Hepatocyte (in vitro differentiated cells): ENCODE measurements at places on chromosomes 13 and 19. TPM values are rescaled to one million over a fixed set of nuclear protein-coding genes. Genes with fewer than 3 reads are reported as not detected.
A peak's percentile ranks its signal among the peaks of the same experiment; 100 is the strongest.

Gene TNNI3
- polyA plus RNA-seq, result 1.4 and 1.6 TPM in 2 replicates

Gene CGB2
- not detected in 2 replicates for polyA plus RNA-seq

Gene CD79A
- polyA plus RNA-seq, result 0.27 TPM in 1 of 2 replicates, not detected in the other

Gene DMKN
- 99.5 and 111 TPM in 2 replicates for polyA plus RNA-seq

Gene KIR2DL4
- polyA plus RNA-seq, result not detected in 2 replicates

Gene IZUMO2
- polyA plus RNA-seq, result not detected in 2 replicates

Gene ZNF234
- polyA plus RNA-seq, result 4.1 and 6.7 TPM in 2 replicates

- peak; percentile 58 for DNase-seq
These were observed 31.2 kb downstream of the KEAP1 start for GRCh38 chr19:10471909-10472308.

DNA sequence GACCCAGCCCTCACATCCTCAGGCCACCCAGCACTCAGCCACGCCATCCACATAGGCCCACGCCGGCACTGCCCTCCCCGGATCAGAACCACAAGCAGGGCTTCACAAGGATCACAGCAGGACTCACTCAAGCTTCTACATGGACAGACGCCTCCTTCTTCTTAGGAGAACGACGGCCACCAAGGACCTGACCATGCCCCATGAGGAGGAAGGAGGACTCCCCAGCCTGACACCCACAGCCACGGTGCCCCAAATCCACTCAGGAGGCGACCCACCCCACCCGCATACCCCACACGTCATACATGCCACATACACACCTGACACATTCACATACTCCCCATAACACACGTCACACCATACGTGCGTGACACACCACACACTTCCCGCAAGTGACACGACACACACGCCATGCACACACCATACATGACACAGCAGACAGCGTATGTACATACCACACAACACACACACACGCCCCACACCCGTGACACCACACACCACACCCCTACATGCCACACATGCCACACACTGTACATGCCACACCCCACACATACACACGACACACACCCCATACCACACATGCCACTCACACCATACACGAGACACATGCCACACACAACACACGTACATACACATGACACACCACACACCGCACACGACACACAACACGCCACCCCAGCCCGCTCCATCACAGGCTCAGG lies 50.4 kb downstream of the MLLT1 start:
- DNase-seq, result no peak

GRCh38 chr19:17751912-17752273 lies 616 bp downstream of the FCHO1 start:
- no peak for DNase-seq

GRCh38 chr13:76307142-76307541 lies 579.1 kb downstream of the KCTD12 start:
- DNase-seq, result peak; percentile 58

- DNase-seq, result no peak
These were observed 26.6 kb downstream of the DNAJC3 start for GRCh38 chr13:95703576-95703975.

DNA sequence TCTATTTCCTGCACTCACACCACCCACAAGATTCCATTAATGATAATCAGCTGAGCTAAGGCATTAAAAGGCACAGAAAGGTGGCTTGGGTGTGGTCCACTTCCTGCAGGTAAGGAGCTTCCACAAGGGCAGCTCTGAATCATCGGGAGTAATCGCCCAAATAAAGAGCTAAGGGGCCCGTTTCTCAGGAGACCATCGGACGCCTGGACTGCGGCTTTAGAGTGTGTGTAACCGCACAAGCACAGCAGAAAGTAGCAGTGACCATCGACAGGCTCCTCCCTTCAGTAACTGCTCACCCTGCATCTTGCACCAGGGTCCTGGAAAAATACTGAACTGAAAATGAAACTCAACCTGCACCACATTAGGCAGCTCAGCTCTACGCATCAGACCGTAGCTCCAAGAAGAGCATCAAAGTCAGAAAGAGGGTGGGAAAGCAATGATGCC lies 6.0 kb downstream of the STK24 start:
- DNase-seq, result peak; percentile 49

DNA sequence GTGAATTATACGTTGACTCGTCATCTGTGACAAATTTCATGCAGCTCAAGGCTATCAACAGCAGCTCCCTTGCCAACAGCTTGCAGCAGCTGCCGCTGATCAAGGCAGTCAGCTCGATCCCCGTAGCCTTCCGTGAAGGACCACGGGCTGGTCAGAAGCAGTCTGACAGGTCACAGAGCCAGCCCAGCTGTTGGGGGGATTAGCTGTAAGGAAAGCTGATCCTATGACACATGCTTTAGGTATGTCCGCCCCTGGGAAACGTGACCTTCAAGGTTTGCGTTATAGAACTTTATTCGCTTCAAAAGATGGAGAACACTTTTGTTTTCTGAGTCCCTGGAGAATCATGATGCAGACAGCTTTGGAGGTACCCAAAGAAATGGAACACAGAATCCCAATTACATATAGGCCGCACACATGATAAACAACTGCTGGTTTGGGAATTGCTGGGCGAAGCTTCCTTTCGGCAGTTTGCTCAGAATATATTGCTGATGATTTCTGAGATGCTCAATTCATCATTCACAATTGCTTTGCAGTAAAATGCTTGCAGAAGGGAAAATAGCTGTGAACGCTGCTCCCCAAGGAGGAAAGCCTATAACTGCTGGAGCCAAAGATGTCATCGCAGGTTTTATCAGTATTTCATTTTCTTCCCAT lies 62.6 kb upstream of the USP29 start:
- no peak for DNase-seq

GRCh38 chr13:29885989-29886388 lies 35.6 kb upstream of the UBL3 start:
- DNase-seq, result no peak

- DNase-seq, result peak; percentile 48
These were observed 30.1 kb downstream of the EPS15L1 start for GRCh38 chr19:16441661-16442162.

DNA sequence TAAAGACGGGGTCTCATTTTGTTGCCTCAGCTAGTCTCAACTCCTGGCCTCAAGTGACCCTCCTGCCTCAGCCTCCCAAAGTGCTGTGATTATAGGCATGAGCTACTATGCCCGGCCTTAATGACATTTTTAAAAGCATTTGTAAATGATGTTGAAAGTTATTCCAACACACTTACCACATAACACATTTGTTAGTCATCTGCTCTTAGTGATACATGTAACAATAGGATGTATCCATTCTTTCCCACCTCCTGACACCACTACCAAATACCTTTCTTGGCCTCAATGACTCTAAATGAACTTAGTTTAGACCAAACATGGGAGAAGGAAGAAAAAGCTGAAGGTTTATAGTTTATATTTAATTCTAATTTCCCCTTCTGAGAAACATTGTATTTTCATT lies 59.8 kb upstream of the MEDAG start:
- no peak for DNase-seq

DNA sequence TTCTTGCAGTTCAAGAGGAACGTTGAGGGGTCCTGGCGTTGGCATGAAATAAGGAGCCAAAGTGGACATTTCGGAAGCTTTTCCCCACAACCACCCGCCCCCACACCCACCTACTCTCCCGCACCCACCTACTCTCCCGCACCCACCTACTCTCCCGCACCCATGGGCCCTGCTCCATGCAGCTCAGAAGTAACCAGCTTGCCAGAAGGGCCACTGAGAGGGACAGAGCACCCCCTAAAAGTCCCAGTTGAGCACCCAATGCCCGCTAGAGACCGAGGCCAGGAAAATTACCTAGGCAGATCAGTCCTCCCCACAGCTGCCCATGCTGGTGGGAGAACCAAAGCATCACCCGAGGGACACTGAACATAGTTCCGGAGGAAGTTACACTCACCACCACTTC lies 11.8 kb downstream of the VSTM2B start:
- DNase-seq, result no peak
